Cardiac fibroblast (primary cell): ENCODE measurements at places on chromosomes 12 and 14.
A peak's percentile ranks its signal among the peaks of the same experiment; 100 is the strongest.

GRCh38 chr14:25252793-25253192, 202.8 kb upstream of the STXBP6 start:
- no peak for DNase-seq

DNA sequence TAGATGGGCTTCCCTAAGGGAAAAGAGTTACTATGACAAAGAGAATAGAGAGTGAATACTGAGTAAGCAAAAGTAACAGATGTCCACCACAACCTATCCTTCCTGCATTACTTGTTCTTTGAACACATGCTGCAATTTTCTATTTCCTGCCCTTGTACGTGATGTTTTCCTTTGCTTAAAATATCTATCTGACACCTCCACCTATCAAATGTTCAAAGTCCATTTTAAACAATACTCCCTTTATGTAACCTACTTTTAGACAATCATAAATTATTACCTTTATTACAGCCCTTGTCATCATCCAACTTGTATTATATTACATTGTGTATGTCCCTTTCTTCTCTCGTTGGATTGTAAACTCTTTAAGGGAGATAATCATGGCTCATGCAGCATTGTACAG, 147.2 kb upstream of the DYRK2 start:
- DNase-seq, result no peak

- DNase-seq, result peak; percentile 47
Measured at GRCh38 chr14:95322651-95323050, 2.9 kb upstream of the CLMN start.

GRCh38 chr12:9634969-9635754, 27.4 kb upstream of the KLRB1 start:
- DNase-seq, result no peak

- DNase-seq, result peak; percentile 42
Measured at GRCh38 chr12:81809829-81810595, 50.9 kb upstream of the PPFIA2 start.
